Activated T-helper 17 cell treated with anti-CD3 and anti-CD28 coated beads, Interleukin-2, amount 50 U/mL, for 72 hours (primary cell): ENCODE measurements at places on chromosomes 3 and 15.

DNA sequence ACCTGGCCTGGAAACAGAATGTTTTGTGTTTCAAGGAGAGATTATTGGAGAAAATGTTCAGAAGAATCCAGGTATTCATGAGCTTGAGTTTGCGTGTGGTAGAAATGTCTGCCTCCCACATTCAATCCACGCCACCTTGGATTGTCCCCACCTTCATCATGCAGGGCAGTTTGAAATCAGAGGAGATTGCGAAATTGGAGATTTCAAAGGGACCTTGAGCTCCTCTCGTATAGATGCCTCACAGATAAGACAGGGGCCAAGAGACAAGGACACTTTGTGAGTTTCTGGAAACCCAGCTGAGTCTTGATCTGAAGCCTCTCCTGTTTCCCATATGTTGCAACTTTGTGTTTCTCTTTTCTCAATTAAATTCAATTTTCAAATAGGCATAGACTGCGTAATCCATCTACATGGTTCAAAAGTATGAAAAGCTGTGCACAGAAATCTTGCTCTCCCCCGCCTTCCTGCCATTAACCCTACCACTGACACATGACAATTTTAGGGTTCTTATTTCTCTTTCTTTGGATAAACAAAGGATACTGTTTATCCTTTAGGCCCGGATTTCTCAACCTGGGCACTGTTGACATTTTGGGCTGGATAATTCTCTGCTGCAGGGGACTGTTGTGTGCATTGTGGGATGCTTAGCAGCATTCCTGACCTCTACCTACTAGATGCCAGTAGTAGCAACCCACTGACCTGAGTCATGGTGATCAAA, 53.8 kb downstream of the CMTM8 start:
- no peak for ATAC-seq

GRCh38 chr3:126106336-126107202, 22.6 kb upstream of the SLC41A3 start:
- ATAC-seq = no peak

DNA sequence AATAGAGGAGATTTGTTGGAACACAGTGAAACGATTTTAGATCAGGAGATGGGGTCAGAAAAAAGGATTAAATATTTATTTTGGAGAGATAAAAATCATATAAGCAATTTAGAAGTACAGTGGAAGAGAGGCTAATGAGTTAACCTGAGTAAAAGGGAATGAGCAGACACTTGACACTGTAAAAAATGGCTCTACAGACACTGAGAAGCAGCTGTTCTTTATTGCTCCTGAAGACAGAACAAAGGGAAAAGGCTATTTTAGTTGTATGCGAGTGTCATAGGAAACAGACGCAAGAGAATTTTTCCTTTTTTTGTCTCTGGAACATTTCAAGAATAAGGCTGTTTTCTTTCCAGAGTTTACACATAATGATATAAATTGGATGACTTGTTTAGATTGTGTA, 34.3 kb downstream of the ASTE1 start:
- ATAC-seq = no peak

- no peak for ATAC-seq
These were observed 22.5 kb downstream of the LRTM1 start for GRCh38 chr3:54905261-54905888.

- ATAC-seq = no peak
These were observed 27.6 kb downstream of the ZFAND6 start for GRCh38 chr15:80087104-80087503.

DNA sequence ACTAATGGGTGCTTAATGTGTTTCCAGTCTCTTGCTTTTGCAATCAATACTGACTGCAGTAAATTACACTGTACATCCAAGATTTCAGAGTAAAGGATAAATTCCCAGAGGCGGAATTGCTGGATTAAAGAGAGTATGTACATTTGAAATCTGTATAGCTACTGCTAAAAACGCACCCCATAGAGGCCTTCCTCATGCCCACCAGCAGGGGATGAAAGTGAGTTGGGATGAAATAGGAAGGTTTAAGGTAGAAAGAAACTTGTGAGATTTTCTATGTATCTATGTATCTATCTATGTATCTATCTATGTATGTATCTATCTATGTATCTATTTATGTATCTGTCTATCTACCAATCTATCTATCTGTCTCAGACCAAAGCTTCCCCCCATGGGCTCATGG, 28.4 kb downstream of the TMEM44 start:
- ATAC-seq = no peak

- ATAC-seq = no peak
These were observed 26.0 kb downstream of the PPCDC start for GRCh38 chr15:75049392-75049791.
